Activated T-cell treated with anti-CD3 and anti-CD28 coated beads, Interleukin-2, amount 50 U/mL, for 72 hours (primary cell): ENCODE measurements at places on chromosomes 4 and X. TPM values are rescaled to one million over a fixed set of nuclear protein-coding genes. Genes with fewer than 3 reads are reported as not detected.

GRCh38 chrX:21734175-21734574 is 23.7 kb downstream of the SMPX start:
- DNase-seq: no peak

The CLIC2 gene
- total RNA-seq: 4.7 TPM

The FAM53A gene
- total RNA-seq: 4.0 TPM

- no peak for DNase-seq
Measured at GRCh38 chr4:121243485-121243884, 79.4 kb upstream of the TNIP3 start.

DNA sequence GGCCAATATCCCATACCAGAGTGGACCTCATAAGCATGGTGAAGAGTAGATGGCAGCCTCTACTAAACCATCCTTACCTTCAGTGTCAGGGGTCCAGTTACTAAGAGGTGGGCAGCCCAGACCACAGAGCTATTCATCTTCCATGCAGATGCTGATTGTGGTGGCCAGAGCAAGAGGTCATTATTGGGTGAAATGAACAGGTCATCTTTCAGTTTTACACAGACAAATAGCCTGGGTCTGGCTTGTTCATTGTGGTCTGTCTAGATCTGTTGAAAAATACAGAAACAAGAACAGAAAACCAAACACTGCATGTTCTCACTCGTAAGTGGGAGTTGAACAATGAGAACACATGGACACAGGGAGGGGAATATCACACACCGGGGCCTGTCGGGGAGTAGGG is 71.3 kb downstream of the PAK3 start:
- no peak for DNase-seq

The ANKRD50 gene
- 1.0 TPM for total RNA-seq

The C4orf54 gene
- not detected for total RNA-seq

The SMIM10L2A gene
- 0.24 TPM for total RNA-seq

- no peak for DNase-seq
Measured at GRCh38 chr4:108458681-108459080, 161.7 kb upstream of the RPL34 start.
